ENCODE measurements at places on chromosomes 3 and 15.

- no peak for DNase-seq
These were observed 32.5 kb downstream of the BHLHE40 start for GRCh38 chr3:5011555-5012256.

DNA sequence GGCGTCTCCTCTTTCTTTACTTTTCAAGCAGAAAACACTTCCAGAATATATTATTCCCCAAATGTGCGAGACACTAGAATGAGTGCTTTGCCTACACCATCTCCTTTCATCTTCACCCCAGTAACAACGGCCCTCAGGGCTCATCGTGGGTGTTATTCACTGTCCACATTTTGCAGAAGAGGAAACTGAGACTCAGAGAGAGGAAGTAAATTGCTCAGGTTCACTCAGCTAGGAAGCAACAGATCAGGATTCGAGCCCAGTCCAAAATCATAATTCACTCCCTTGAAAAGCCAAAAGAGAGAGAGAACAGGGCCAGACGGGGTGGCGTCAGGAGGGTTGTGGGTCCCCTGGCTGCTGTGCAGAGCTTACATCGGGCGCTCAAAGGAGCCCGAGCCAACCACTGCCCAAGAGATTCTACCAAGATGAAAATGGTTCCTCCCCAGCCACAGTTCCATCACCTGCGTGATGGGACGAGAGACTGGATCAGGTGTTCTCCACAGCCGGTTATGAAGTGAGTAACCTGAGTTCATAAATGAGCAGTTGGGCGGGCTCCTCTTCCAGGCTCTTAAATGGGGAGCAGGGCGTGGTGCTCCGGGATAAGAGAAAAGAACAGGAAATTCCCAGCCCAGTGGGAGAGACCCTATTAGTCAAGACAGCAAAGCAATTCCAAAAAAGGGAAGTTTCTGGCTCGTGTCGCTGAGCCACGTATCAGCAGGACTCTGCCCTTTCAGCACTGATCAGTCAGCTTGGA is 48.6 kb upstream of the FLNB start:
- DNase-seq, result peak; percentile 74

GRCh38 chr3:172877011-172877410 is 126.5 kb downstream of the ECT2 start:
- no peak for DNase-seq

- peak; percentile 83 for DNase-seq
These were observed 150.2 kb upstream of the MLF1 start for GRCh38 chr3:158420654-158421396.

DNA sequence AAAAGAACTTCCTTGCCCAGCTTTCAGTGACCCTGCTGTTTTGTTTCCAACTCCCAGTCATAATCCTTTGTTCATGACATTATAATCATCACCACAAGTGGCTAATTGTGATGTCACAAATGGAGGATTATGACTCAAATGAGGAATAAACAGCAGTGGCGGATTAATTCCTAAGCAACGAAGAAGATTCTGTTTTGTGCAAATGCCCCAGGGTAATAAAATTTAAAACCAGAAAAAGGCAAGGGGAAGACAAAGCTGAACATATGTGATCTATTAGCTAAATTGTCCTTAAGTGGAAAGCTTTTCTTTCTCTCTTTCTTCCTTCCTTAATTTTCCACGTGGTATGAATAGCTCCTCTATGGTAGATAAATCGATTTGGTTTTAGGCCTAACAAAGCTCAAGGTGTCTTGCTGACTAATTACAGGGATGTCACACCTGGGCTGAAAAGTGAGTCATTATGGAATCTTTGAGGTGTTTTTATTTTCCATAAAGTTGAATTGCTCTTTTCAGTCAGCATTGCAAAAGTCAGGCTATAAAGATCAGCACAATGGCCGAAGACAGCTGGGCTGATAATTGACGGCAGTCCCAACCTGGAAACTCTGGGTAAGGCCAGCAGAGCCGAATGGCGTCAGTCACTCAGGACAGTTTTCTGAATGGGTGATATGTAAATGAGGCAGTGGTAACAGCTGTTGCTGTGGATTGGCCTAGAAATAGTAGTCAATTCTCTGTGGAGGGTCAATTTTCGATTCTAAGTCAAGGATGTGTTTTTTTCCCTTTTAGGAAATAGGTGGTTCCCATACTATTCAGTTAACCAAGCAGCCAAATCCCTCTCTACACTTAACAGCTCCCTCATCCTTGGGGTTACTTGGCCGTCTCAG is 121.5 kb downstream of the PTPRG start:
- DNase-seq, result peak; percentile 85

DNA sequence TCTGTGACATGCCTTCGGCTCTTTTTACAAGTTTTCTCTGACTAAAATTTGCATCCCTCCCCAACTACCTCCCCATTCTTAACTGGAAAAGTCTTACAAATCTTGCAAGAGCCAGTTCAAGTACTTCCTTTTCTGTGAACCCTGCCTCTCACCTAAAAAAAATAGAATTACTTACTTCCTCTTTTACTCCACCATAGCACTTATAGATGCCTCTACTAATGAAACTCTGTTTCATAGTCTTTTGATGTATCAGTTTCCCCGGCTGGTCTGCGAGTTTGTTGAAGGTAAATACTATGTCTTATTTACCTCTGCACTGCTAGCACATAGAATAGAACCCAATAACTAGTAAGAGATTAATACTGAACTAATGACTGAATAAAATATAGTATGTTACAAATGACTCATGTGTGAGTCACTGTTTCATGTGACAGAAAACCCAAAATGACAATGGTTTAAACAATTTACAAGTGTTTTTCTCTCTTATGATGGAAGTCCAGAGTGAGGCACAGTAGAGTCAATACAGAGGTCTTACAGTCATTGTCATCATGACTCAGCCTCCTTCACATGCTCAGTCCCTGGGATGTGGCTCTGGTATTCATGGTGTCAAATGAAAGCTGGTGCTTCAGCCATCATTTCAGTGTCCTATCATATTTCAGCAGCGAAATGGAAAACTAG is 393.5 kb downstream of the RSL24D1 start:
- DNase-seq, result peak; percentile 20

DNA sequence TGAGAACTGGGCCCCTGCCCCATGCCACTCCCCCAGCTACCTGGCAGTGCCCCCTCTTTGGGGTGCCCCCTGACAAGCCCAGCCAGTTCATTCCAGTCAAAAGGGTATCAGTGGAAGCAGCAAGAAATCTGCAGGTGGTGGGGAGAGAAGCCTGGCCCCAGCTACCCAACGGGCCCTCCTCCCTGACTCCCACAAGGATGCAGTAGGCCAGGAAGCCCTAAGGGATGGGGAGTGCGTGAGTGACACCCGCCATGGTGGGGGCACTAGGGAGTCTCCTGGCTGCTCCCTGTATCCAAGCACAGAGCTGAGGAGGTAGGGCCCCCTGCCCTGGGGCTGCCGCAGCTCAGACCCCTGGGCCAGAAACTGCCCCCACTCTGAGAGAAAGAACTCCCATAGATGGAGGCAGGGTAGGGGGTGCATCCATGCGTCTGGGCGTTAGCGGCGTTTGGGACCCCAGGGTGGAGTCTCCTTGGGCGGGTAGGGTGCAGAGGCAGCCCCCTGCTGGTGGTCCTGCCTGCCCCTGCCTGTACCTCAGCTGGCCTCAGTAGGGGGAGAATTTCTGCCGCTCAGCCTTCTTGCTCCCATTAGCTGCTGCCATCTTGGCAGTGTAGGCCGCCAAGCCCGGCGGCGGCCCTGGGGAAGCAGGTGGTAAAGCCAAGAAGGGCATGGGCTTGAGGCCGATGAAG is 2.5 kb downstream of the GPR62 start:
- no peak for DNase-seq

- DNase-seq, result no peak
These were observed 7.4 kb downstream of the WNT7A start for GRCh38 chr3:13872451-13872850.

- no peak for DNase-seq
These were observed 122.5 kb downstream of the CHST2 start for GRCh38 chr3:143242101-143242500.

GRCh38 chr15:36468746-36469145 is 110.7 kb upstream of the CDIN1 start:
- DNase-seq, result peak; percentile 63

DNA sequence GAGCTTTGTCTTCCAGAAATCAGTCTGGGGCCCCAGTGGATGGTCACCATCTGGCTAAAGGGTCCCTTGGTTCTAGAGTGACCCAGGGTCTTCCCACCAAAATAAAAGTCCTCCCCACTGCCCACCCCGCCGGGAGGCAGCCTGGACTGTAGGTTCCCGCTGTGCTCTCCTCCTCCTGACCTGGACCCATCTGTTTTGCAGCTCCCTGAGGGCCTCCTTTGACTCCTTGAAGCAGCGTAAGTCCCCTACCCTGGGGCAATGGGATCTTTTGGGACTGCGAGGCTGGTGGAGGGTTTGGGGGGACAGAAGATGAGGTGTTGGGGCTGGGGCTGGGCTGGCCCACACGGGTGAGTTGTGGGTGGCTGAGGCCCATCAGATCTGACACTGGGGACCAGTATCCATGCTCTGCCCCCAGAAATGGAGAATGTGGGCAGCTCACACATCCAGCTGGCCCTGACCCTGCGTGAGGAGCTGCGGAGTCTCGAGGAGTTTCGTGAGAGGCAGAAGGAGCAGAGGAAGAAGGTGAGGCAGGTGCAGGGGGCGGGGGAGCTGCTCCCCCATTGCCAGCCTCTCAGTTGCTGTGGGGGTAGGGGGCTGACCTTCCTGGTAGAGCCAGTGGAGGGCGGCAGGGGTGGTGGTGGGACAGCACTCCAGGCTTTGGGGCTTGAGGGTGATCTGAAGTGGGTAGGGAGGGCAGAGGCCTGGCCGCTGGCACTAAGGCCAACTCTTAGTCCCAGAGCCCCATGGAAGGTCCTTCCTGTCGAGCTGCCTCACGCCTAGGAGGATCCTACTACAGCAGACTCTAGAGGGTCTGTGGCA is 30.4 kb downstream of the PSTPIP1 start:
- DNase-seq, result no peak

GRCh38 chr3:194277104-194277785 is 73.9 kb downstream of the CPN2 start:
- DNase-seq, result peak; percentile 73

DNA sequence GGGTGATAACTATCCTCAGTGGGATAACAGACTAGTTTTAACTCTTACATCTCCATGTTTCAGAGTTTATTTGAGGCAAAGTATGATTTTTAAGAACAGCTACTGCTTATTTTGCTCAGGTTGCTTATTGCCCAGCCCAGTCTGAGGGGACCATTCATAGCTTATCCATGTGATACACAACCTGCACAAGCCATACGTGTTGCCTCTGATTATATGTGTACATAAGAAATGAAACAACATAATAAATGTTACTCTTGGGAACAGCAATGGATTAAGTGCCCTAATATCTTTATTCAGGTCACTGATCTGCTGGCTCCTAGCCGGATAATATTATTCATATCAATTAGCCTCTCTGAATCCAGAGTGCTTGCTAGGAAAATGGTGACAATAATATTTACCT is 236.2 kb downstream of the CGGBP1 start:
- no peak for DNase-seq

Measured in fibroblast of mammary gland (primary cell).